ENCODE measurements at places on chromosomes 3 and 15.

DNA sequence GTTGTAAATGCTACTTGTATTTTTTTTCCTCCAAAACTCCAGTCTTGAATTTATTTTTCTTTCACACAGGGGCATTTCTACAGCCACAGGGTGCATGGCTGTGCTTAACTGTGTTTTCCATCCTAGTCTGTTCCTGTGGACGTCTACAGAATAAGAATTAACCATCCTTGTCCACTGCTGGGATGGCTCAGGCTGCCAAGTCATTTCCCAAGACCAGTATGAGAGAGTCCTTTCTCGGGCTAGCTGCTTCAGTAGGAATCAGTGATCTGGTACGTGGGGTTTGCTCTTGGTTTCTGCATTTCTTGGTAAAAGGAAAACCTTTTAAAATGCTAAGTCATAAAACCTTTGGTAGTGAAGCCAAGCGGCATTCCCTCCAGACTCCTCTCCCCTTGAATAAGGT lies 29.8 kb downstream of the CHDH start:
- no peak for DNase-seq

- DNase-seq = no peak
Observed at GRCh38 chr3:71258116-71258515, 325.4 kb downstream of the FOXP1 start.

DNA sequence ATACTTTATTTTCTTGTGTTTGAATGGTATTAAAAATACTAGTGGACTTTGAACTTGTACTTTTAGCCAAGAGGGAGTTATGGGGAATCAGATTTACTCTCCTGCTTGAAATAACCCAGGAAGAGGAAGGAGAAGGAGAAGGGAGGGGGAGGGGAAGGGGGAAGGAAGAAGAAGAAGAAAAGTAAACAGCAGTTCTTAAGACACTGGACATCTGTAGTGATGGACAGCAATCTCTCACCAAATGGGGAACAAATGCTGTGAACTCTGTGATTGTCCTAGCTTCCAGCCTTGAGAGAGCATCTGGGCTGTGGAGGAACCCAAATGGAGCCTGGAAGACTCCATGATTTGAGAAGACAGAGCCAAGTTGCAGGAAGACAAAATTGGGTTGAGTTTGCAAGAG lies 52.0 kb downstream of the VPS8 start:
- DNase-seq = no peak

DNA sequence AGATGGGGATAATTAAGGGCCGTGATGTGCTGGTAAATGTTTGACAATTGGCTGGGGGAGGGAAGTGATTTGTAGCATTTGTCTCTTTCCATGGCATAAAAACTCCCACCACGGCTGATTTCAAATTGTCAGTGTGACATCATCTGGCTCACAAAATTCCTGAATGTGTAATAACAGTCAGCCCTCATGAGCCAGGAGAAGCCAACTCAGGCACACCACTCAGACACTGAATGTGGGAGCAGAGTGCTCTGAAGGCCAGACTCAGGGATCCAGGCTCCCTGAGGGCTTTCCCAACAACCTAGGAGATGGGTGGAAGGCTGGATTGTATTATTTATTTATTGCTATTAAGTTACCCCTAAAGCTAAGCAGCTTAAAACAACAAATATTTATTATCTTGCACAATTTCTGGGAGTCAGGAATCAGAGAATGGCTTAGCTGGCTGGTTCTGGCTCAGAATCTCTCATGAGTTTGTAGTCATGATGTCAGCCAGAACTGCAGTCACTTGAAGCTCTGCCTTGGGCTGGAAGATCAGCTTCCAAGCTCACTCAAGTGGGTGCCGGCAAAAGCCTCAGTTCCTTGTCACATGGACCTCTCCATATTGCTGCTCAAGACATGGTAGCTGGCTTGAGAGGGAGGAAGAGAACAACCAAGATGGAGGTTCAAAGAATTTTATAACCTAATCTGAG lies 6.5 kb upstream of the CPEB1 start:
- no peak for DNase-seq

- peak; percentile 4 for DNase-seq
Observed at GRCh38 chr3:77460326-77460725, 420.4 kb downstream of the ROBO2 start.

- DNase-seq = no peak
Observed at GRCh38 chr15:86317384-86317740, 237.7 kb downstream of the AGBL1 start.

GRCh38 chr3:132822266-132822665 lies 100.1 kb upstream of the NPHP3 start:
- no peak for DNase-seq

DNA sequence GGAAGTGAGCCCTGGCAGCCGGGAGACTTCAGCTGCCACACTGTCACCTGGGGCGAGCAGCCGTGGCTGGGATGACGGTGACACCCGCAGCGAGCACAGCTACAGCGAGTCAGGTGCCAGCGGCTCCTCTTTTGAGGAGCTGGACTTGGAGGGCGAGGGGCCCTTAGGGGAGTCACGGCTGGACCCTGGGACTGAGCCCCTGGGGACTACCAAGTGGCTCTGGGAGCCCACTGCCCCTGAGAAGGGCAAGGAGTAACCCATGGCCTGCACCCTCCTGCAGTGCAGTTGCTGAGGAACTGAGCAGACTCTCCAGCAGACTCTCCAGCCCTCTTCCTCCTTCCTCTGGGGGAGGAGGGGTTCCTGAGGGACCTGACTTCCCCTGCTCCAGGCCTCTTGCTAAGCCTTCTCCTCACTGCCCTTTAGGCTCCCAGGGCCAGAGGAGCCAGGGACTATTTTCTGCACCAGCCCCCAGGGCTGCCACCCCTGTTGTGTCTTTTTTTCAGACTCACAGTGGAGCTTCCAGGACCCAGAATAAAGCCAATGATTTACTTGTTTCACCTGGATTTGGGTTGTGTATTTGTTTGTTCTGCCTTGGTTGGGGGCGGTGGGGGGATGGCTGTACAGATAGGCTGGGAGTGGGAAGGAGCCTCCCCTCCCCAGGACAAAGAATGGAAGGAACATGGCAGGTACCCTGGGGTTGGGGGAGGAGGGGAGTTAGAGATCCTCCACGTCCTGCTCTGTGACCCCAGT lies 2.9 kb upstream of the GRM2 start:
- DNase-seq = no peak

GRCh38 chr15:34223904-34224596 lies 766 bp upstream of the EMC4 start:
- no peak for DNase-seq
